NCI-H2227 treated with DMSO at 0.1 percent for 48 hours (cell line): ENCODE measurements at places on chromosomes 11 and 22.
A peak's percentile ranks its signal among the peaks of the same experiment; 100 is the strongest.

- no peak for DNase-seq
Observed at GRCh38 chr11:42249956-42250355, 790.5 kb upstream of the LRRC4C start.

DNA sequence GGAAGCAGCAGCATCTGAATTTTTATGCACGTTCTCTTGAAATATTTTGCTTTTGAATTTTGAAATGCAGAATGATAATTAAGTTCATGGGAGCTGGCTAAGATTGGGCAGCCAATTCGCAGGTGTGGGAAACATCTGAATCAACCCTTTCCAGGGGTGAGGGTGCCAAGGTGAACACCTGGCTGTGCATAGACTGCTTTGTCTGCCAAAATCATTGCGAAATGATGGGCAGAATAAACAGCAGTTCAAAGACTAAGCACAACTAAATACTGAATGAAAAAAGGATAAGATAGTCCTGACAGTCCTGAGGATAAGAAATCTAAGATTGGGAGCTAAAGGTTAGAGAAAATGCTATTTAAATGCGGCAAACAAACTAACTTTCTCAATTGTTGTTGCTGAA, 813.3 kb upstream of the RAG2 start:
- DNase-seq = no peak

GRCh38 chr22:37547251-37547741, 13.0 kb upstream of the CDC42EP1 start:
- no peak for DNase-seq

GRCh38 chr22:32202539-32203180, 2.2 kb downstream of the RFPL2 start:
- peak; percentile 57 for DNase-seq

DNA sequence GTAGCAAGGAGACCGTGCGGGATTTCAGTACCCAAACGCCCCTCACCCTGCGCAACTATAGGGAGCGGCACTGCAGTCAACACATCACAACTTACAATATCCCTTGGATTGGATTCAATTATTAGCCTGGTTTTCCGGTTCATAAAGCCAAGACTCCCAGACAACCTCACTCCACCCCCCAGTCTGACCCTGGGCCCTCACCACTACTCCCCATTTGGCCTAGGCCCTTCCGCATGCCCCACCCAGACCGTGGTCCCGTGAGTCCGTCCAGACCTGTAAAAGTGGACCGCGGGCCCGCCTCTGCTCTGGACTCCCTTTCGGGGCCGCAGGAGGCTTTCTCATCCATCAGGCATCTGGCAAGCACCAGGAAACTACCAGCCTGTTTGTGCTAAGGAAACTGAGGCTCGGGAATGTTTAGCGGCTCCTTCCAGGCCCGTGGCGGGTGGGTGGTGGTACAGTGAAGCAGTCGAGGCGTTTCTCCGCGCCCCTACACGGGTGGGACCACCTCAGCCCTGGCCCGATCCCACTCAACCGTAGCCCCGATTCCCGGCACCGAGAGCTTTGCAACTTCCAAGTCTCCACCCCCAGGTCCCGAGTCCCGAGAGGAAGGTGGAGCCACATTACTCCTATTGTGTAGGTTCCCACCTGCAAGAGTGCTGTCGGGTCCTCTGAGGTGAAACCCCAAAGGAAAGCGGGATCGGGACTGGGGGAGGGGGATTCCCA, 679 bp upstream of the DPP3 start:
- no peak for DNase-seq

DNA sequence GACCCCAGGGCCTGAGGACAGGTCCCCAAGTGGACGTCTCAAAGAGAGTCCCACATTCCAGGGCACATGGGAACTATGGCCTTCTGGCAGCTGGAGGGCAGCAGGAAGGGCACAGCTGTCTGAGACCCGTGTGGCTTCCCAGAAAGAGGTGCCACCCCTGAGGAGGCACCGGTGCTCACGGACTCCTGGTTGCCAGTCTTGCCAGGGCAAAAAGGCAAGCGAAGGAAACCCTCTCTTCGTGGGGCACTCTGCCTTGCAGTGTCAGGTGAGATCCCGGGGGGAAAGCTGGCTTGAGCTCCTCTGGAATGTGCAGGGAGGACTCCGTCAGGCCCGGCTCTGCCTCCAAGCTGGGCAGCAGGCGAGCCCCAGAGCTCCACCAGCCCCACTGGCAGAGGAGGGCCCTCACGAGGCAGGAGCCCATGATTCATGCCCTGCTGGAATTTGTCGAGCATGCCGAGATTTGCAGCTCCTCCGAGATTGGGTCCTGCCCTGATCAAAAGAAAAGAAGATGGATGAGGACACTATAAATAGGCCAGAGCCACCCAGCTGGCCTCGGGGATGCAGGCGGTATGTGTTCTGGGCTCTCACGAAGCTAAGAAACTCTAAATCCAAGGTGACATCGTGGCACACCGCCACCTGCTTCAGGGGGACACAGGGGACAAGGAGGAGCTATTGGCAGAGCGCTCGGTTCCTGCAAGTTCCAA, 9.9 kb upstream of the CELSR1 start:
- DNase-seq = no peak

GRCh38 chr11:2432171-2432621, 12.1 kb downstream of the TRPM5 start:
- no peak for DNase-seq

DNA sequence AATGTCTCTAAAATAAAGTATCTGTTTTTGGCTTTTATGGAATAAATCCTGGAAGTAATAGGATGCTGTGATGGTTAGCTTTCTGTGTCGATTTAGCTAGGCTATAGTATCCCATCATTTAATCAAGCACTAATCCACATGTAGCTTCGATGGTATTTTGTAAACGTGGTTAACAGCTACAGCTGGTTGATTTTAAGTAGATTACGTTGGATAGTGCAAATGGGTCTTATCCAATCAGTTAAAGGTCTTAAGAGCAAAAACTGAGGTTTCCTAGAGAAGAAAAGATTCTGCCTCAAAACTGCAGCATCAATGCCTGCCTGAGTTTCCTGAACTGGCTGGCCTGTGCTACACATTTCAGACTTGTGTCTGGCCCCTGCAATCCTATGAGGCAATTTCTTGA, 314.2 kb upstream of the SORL1-AS1 start:
- no peak for DNase-seq

- no peak for DNase-seq
Observed at GRCh38 chr11:64357904-64358535, 942 bp upstream of the RPS6KA4 start.

GRCh38 chr11:102678022-102678421, 27.5 kb downstream of the MMP27 start:
- no peak for DNase-seq

- no peak for DNase-seq
Observed at GRCh38 chr11:34266090-34266912, 91.5 kb downstream of the ABTB2 start.

DNA sequence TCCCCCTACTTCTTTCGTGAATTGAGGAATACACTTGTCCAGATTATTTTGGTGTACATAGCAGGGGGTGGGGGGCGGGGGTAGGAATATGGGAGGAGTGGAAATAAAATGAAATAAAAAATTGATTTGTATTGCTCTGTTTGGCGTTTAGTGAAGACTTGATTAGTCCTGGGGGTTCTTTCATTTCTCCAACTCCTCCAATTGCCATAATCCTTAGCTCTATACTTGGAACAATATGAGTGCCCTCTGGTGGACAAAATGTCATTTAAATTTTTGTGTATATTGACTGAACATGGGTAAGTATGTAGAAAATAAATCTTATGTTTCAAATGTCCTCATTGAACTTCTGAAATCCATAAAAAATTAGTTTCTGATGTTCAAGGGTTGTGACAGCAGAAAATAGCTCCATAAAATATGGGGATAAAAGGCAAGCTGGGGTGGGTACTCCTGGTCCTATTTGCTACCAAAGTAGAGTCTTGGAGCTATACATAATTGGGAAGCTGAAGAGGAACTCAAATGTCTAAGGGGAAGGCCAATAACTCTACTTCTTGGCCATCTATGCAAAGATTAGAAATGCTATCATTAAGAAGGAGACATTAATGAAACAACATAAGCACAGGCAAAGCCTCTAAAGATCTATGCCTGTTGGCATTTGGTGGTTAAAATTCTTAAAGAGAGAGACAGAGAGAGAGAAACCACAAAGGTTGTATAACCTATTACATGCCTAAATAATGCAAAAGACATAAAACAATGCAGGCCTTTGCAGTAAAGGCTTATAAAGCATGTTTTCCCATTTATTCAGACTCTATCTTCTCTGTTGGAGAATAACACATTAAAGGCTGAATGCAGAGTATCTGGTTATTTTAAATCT, 421.6 kb downstream of the METTL15 start:
- DNase-seq = no peak

- no peak for DNase-seq
Observed at GRCh38 chr11:13386567-13386966, 76.5 kb downstream of the BTBD10 start.

GRCh38 chr11:62374801-62375200, 37.6 kb downstream of the ASRGL1 start:
- DNase-seq = no peak
